ENCODE measurements at places on chromosomes 7 and 10. TPM values are rescaled to one million over a fixed set of nuclear protein-coding genes. Genes with fewer than 3 reads are reported as not detected.

Gene NME8
- not detected for total RNA-seq

Gene CYP26C1
- total RNA-seq = 0.13 TPM

GRCh38 chr7:55969391-55969790 is 5.0 kb downstream of the NIPSNAP2 start:
- DNase-seq = no peak

- no peak for DNase-seq
Measured at GRCh38 chr10:93319096-93319495, 163.0 kb downstream of the MYOF start.

- peak; percentile 49 for DNase-seq
Measured at GRCh38 chr7:44163591-44163990, 22.5 kb upstream of the MYL7 start.
